ENCODE measurements at places on chromosomes 11 and 22.
A peak's percentile ranks its signal among the peaks of the same experiment; 100 is the strongest.

DNA sequence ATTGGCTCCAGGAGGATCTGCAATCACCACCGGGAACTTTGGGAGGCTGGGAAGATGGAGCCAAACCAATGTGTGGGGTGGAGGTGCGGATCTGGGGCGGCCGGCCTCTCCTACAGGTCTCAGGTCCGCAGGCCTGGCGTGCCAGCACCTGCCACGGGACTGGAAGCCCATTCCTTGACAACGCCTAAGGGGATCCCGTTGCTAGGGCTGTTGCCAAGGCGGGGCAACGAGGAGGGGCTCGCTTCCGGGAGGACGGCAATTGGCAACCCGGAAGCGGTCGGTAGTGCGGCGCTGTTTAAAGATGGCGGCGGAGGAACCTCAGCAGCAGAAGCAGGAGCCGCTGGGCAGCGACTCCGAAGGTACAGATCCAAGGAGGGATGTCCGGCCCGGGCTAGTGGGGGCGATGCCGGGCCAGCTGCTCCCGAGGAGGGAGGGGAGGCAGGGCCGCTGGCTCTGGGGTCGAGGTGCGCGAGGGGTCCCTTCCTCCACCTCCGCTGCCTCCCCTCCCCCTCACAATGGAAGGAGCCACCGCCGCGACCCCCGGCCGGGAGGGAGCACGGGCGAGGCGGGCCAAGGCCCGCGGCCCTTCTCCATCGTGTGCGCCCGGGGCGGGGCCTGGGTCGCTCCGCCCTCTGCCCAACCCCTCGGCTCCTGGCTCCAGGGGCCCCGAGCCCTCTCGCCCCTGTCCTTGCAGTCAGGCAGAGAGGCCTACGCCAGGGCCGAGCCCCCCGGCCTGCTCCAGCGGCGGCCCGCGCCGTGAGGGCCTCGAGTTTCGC is at the start of gene OTUB1:
OTUB1 (plus strand) TSS at position 283 of the 776 bp plus-strand sequence; CDS start at position 302, 19 bp downstream.
- peak; percentile 89 for DNase-seq

- DNase-seq, result no peak
These were observed 176.2 kb downstream of the SBF2 start for GRCh38 chr11:10117709-10118351.

DNA sequence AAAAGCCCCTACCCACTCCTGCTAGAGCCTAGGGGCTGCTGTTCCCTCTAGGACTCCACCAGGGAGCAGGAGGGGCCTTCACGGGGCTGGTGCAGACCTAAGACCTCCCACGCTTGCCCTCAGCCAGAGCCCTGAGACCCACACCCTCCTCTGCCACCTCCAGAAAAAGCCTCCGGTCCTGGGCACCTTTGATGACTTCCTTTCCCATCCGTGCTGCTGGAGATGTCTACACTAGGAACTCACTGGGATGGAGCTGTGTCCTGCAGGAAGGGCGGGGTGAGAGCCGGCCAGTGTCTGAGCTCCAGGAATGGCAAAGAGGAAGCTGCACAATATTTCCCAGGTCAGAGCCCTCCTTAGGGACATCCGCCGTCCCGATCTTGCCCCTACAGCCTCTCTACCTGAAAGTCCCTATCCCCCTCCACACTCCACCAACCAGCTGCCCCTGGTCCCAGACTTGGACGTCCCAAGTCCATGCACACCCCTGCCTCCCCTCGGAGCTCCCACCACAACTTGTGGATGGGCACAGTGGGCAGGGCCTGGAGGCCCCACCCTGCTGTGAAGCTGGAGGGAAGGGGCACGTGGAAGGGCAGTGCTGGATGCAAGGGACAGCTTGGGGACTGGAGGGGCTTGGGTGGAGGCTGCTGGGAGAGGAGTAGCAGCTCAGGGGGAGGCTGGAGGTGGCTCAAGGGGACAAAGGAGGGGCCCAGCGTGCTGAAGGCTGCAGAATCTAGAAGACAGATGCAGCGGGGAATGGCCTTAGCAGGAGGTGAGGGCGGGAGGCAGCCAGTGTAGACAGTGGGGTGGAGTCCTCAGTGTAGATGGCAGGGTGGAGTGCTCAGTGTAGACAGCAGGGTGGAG is 13.5 kb upstream of the LRP5 start:
- no peak for DNase-seq

GRCh38 chr11:46457659-46458424 is 66.3 kb upstream of the CHRM4 start:
- no peak for DNase-seq

DNA sequence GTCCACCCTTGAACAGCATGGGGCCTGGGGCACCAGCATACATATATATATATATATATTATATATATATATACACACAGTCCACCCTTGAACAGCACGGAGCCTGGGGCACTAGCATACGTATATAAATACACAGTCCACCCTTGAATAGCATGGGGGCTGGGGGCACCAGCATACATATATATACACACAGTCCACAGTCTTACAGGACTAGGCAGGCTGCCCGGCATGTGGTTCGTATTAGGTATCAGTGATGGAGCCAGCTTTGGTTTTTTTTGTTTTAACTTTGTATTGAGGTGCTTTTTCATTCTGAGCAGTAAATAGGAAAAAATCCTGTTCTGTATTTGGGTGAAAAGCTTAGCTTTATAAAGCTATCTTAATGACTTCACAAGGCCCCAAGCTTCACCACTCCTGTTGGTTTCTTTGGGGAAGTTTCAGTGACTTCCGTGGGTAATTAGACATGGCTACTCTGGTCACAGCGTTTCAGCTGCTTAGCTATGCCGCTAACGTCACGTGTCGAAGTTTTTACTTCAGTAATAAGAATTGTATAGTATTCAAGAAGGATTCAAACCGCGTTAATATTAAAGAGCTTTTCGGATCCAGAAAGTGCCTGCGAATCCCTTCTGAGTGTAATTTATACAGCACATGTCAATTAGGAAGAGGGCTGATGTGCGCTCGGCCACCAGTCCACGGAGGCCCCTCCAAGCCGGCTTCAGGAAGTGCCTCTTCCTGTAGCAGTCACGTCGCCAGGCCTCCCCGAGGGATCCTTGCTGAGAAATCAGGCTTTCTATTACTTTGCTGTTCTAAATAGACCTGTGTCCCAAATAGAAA is 179.7 kb downstream of the TBC1D22A start:
- DNase-seq, result peak; percentile 50

- DNase-seq, result no peak
These were observed 5.0 kb upstream of the UVRAG start for GRCh38 chr11:75809991-75810390.

- no peak for DNase-seq
These were observed 760.3 kb downstream of the CNTN5 start for GRCh38 chr11:99781074-99781473.

GRCh38 chr11:90251599-90251998 is 28.8 kb upstream of the CHORDC1 start:
- no peak for DNase-seq

DNA sequence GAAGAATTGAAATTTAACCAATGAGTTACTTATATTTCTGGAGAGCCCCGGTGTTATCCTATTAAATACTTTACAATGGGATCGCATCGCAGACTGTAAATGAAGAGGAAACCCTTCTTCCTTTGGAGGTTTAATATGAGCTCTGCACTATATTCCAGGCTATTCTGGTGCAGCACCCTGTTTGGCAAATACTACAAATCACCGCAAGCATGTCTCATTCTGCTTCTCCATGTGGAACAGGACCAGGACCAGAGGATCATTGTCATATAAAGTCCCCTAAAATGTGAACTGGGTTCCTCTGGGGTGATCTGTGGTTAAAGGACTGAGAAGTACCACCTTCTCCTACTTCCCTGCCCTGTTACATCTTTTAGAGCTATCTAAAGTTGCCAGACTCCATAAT is 703.7 kb downstream of the DLG2 start:
- no peak for DNase-seq

- no peak for DNase-seq
These were observed 13.3 kb upstream of the RASSF10 start for GRCh38 chr11:12995823-12996222.

DNA sequence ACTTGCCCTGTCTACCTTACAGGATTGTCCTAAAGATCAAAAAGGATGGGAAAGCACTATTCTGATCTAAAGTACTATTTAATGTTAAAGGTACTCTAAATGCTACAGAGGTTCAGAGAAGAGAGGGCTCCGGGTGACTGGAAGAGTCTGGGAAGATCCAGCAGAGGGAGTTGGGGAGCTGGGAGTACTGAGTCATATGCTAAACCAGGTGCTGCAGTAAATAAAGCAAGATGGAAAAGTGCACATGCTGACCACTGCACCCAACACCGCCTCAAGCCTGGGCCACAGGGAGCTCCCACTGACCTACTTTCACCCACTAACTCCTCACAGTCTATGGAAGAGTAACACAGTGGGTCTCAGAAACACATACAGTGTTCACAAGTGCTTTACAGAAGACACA is 49.3 kb downstream of the WT1 start:
- DNase-seq, result no peak

DNA sequence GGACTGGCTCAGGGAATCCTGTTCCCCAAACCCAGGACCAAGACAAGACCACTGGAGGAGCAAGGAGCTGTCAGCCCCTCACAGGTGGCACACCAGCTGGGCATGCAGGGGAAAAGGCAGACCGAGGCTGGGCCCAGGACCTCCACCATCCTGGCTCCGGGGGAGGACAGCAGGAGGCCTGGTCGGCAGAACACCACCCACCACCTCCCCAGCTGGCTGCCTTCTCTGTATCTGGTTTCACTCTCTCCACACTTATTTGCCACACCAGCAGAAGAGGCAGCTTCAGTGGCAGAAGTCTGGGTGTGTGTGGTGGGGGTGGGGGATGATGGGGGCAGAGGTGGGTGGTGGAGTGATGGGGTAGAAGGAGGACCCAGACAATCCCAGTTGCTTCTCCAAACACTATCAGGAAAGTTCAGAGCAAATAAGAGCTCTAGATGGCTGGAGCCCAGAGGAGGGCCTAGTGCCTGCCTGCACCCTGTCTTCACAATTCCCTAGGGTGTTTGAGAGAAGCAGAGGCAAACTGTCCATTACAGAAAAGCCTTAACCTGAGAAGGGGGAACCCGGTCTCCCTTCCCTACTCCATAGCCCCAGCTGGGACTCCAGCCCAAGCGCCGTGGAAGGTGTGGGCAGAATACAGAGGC is 51.9 kb upstream of the CDON start:
- no peak for DNase-seq

DNA sequence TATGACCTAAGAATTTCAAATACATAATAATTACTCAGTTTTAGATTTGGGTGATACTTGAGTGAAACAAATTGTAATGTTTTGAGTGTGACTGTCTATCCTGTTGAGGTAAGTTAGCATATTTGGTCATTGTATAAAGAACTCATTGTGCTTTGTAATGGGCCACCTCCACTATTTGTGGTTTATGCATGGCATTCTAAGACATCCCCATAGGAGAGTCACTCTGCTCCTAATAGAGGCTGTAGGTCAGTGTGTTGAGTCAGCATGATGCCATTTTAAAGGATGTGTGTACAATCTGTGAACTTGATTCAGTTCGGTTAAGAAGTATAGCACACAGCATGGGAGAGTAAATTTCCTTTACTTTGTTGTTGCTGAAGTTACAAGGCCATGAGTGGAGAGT is 1112.4 kb downstream of the JRKL start:
- DNase-seq, result no peak

DNA sequence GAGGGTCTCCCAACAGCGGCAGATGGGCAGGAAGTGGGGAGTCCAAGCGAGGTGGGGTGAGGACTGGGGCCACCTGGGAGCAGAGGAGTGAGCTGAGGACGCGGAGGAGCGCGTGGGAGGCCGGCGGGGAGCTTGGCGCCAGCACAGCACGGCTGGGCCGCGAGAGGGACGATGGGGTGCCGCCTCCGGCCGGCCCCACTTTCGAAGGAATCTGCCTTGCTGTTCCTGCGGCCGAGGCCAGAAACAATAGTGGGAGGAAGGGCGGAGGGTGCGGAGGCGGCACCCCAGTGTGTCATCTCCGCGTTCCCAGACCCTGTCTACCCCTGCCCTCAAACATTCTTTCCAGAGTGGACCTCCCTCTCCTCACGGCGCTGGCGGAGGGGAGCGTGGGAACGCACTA is 5.5 kb downstream of the INS start:
- DNase-seq, result no peak

GRCh38 chr11:116601814-116602636 is 170.8 kb downstream of the BUD13 start:
- no peak for DNase-seq

DNA sequence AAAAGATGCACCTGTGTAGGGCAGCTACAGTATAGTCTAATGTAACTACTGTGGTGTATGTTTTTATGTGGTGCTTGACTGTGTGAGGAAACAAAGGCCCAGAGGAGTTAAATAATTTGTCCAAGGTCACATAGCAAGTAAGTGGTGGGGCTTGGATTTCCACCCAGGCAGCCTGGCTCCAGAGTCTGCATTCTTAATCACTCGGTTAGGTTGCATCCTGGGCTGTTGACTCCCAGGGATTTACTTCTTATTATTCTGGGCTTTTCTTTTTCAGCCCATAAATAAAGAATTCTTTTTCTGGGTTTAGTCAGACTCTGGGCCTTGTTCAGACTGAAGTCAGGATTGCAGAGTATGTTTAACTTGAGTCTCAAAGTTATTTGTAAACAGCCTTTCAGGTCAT is 82.1 kb downstream of the ARHGAP42 start:
- no peak for DNase-seq
